NCI-H1694 (cell line): ENCODE measurements at places on chromosomes 5 and 9.

DNA sequence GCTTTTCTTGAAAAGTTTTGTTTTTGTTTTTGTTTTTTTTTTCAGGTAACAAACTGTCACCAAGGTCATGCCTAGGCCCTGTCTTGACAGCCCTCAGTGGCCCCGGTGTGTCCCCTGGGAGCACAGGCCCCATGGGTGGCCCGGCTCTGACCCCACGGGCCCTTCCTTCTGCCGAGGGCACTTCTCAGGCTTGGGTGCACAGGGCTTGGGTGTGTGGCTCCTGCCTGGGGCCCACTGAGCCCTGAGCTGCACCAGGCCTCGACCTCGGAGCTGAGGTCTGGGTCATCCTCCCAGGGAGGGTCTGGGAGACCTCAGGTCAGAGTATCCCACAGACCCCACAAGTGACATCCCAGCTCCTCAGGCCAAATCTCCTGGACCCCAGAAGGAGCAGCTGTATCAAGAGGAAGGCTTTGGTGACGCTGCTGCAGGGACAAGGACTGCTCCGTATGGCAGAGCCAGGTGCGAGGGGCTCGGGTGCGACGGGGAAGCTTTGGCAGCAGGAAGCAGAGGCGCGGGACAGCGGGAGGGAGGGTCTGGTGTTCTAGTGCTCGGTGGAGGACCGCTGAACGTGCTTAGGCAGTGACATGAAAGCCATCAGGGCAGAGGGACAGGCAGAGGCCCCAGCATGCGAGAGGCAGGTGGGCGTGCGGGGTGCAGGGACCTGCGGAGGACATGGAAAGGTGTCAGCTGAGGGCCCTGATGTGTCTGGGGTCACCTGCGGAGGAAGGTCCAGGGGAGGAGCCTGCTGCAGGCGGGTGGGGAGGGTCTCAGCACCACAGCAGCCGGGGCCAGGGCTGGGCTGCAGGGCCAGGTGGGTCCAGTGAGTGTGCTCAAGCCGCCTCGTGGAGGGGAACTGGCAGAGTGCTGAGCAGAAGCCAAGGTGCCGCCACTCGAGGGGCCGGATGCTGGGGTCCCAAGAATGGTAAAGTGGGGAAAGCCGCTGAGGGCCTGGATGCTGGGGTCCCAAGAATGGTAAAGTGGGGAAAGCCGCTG, 18.4 kb upstream of the SLC9A3 start:
- no peak for DNase-seq

DNA sequence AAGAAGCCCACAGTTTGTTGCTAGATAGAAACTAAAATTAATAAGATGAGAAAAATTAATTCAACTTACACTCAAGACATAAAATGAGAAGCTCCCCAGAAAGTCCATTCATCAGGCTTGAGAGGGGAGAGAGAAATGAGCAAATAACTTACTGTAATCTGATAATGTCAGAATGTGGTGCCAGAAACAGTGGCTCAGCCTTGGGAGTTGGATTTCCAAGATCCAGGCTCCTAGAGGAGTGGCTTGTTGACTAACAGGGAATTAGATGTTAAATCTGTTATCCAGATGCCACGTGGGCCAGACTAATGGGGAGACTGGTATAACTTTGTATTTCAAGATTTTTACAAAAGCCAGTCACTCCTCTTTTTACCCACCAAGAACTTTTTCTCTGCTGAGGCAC, 458.2 kb downstream of the GADD45G start:
- DNase-seq, result no peak

GRCh38 chr5:159504857-159505304, 174.6 kb upstream of the IL12B start:
- no peak for DNase-seq

- no peak for DNase-seq
Measured at GRCh38 chr9:4581035-4581760, 80.9 kb upstream of the PLPP6 start.

- peak; percentile 23 for DNase-seq
Measured at GRCh38 chr5:147578228-147579024, 68.6 kb upstream of the DPYSL3 start.

DNA sequence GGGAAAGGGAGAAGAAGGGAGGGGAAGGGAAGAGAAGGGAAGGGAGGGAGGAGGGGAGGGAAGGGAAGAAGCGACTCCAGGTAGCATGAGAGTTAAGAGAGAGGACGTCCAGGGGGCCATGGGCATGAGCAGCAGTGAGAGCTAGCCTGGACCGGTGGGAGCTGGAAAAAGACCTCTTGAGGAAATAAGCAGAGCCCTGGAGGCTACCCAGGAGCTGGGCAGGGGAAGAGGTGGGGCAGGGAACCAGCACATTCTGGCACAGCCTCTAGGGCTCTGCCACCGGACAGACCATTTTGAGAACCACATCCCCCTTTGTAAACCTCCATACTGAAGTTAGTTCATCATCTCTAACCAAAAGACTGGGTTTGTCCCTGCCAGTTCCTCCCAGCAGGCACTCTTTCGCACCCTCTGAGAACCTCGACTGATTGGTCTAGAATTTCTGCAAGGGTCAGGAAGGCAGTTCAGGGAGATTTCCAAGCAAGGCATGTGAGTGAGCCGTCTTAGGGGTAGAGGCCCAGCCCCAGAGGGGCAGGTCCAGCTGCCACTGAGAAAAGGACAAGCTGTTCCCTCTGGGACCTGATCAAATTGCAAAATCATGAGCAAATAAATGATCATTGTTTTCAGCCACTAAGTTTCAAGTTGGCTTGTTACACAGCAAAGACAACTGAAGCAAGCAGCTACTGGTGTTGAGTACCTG, 11.6 kb downstream of the NAIF1 start:
- no peak for DNase-seq

DNA sequence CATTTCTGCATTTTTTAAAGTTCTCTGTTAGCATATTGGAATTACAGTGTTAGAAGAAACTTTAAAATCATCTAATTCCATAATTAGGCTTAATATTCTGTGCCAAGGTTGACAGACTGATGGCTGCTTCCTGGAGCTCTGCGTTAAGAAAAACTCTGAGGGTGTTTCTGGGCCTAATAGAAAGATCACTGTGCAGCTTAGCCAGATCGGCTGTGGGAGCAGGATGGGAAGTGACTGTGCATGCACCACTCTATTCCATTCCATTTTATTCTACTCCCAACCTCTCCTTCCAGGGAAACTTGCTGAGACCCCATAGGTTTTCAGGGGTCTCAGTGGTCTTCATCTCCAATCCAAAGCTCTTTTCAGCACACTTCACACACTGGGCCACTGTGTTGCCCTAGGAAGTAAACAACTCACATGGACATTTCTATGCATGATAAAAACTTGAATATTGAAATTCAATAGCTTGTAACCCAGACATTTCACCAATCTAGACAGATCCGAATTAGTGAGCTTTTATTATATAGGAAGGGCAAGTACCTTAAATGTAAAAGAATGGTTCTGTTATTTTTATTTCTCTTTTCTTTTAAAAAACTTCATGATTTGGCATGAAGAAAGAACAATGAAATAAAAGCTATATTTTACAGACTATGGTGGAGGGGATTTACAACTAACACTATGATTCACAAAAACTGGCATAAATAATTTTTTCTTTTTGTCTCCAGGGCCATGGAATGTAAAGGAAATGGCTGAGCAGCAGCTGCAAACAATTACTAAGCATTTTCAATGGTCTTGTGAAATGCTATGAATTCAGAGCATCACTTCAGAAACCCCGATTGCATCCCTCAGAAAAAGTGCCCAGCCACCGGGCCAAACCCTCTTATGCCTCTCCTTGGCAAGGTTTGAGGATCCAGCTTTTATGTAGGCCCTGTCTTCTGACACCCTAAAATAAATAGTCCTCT, 51.4 kb upstream of the DAB2 start:
- no peak for DNase-seq

DNA sequence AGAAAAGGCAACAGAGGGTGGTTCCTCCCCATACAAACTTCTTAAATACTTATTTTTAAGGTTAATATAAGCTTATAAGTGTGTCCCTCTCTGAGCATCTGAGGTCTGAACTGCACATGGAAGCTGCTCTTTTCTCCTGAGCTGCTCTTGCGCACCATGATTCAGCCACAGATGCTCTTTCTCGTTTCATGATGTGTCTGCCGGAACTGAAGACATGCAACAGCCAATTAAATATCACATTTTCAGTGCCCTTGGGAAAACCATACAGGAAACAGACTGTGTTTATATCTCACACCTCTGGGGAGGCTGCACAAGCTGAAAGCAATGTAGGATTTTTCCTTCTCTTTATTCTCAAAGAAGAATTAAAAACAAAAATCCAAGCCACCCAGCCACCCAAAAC, 96.8 kb upstream of the NREP start:
- peak; percentile 82 for DNase-seq

- no peak for DNase-seq
Measured at GRCh38 chr9:106883030-106883429, 20.1 kb downstream of the ZNF462 start.

GRCh38 chr5:156103155-156103885, 223.6 kb upstream of the SGCD start:
- no peak for DNase-seq
